Motor neuron (in vitro differentiated cells): ENCODE measurements at places on chromosomes 16 and 17.
A peak's percentile ranks its signal among the peaks of the same experiment; 100 is the strongest.

- no peak for ATAC-seq
Measured at GRCh38 chr17:51997723-51998122, 160.8 kb downstream of the CA10 start.

GRCh38 chr17:27608328-27609230 lies 22.4 kb upstream of the LGALS9 start:
- ATAC-seq = no peak

DNA sequence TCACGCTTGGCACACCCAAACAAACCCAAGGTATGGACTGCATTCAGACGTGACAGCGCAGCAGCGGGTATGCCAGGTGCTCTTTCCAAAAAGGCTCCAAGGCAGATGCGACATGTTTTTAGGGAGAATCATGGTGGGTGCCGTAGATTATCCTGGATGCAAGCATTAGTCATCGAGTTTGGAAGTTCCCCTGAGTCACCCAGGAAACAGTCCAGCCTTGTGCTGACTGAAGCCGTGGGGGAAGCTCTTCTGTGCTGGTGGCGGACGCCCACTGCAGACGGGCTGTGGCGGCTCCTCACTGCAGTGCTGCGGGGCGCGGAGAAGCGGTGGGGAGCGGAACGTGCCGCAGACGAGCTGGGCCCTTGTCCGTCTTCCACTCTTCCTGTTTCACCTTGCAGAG lies 13.9 kb downstream of the JPT2 start:
- ATAC-seq = no peak

DNA sequence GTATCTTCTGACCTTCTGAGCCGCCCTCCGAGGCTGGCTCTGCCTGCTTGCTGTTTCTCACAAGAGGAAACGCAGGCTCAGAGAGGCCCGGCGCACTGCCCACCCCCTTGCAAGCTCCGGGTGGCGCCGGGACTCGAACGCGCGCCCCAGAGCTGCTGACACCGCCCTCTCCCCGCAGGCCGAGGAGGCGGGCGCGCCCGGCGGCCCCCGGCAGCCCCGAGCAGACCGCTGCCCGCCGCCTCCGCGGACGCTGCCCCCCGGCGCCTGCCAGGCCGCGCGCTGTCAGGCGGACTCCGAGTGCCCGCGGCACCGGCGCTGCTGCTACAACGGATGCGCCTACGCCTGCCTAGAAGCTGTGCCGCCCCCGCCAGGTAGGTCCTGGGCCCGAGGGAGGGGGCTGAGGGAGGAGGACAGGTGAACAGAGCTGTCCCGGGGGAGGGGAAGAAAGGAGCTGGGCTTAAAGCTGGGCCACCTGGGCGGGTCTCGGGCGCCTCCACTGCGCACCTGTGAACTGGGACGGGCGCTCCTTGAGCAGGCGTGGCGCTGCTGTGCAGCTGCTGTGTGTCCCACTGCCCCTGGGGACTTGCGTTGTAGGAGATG lies 18.2 kb downstream of the WFDC1 start:
- peak; percentile 18 for ATAC-seq

GRCh38 chr17:76527430-76528111 lies 9.9 kb downstream of the CYGB start:
- peak; percentile 77 for ATAC-seq

DNA sequence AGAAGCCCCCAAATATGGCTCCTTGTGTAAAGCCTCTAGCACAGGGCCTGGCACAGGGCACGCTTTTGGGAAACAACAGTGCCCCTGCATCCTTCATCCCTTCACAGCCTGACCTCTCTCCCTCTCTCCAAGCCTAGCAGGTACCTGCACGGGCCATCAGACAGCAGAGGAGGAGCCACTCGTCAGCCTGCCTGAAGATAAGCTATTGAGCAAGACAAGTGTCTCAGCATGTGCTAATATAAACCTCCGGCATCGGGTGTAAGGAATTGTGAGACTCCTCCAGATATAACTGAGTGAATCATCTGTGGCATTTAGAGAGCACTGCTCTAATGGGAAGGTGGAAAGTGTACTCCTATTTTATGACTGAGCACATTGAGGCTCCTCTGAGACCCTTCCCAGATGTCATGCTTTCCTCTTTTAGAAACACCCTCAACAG lies 38.3 kb downstream of the TBX4 start:
- ATAC-seq = no peak

- no peak for ATAC-seq
Measured at GRCh38 chr16:9847146-9847545, 335.1 kb downstream of the GRIN2A start.

DNA sequence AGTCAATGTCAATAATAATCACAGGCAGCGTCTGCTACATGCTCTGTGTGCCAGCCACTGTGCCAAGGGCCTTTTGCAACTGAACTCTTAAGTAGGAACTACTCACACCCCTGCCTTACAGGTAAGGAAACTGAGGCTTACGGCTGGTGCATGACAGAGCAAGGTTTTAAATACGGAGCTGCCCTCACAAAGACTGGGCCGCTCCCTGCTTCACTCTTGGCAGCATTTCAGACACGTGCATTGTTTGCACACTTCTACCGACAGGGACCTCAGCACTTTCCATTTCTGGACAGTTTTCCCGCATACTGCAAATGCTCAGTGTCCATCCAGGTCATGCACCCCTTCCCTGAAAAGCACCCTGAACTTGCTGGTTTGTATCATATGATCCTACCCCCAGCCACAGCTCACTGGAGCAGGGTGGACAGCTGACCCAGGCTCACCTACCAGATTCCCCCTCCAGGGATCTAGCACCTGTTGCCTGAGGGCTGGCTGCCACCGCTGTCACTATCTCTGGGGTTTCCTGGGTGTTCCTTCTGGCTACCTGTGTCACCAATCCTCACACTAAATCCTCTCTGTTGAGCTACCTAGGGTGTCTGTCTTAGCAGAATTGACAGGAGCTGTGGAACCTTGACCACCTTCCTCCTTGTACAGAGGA lies 142.9 kb downstream of the C16orf78 start:
- no peak for ATAC-seq

DNA sequence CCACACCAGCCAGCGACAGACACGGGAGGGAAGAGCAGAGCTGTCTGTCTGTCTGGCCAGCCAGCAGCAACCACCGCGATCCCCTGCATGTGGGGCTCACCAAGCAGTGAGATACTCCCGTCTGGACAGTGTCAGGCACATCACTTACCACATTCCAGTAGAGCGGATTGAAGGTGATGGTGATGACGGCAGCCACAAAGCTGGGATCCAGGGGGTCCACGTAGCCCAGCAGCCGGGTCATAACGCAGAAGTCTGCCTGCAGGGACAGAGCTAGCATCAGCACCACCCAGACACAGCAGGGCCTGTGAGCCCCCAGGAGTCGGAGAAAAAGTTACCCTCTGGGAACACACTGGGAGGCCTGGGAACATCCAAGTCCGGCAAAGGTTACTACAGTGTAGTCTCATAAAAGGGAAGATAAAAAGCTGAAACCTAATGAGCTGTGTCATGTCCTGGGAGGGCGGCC lies 14.7 kb downstream of the PEMT start:
- no peak for ATAC-seq

DNA sequence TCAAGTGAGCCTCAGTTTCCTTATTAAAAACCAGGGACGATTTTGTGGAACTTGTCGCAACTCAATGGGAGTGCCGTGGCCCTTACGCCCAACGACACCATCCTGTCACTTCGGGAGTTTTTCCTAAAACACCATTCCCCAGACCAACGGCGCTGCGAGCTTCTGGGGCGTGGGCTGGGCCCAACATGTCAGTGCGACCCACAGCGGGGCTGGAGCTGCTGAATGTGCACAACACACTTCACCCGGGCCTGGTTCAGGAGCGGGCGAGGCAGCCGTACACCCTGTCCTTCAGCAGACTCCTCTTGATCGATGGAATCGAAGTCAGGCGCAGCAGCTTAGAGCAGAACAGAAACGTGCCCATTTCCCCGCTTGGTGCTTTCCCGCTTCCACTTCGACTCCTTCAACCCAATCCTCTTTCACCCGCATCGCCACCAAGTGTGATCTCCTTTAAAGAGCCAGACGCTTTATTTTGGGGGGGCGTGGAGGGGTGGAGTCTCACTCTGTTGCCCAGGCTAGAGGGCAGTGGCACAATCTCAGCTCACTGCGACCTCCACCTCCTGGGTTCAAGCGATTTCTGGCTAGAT lies 13.2 kb upstream of the SLC7A5 start:
- ATAC-seq = no peak

- ATAC-seq = peak; percentile 72
Measured at GRCh38 chr17:29722411-29723198, 99.9 kb upstream of the CORO6 start.

DNA sequence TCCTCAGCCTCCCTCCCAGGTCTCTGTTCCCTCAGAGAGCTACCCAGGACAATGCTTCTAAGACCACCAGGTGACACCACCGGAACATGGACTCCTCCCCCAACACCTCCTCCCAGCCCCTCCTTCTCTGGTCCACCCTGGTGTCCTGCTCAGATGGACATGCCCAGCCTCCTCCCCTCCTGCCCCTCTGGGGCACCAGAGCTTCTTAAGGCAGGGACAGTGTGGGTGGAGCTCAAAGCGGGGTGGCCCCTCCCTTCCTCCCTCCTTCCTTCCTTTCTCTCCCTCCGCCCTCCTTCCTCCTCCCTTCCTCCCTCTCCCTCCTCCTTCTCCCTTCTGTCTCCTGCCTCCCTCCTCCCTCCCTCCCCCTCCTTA lies 22.7 kb downstream of the TRPV3 start:
- ATAC-seq = peak; percentile 62

DNA sequence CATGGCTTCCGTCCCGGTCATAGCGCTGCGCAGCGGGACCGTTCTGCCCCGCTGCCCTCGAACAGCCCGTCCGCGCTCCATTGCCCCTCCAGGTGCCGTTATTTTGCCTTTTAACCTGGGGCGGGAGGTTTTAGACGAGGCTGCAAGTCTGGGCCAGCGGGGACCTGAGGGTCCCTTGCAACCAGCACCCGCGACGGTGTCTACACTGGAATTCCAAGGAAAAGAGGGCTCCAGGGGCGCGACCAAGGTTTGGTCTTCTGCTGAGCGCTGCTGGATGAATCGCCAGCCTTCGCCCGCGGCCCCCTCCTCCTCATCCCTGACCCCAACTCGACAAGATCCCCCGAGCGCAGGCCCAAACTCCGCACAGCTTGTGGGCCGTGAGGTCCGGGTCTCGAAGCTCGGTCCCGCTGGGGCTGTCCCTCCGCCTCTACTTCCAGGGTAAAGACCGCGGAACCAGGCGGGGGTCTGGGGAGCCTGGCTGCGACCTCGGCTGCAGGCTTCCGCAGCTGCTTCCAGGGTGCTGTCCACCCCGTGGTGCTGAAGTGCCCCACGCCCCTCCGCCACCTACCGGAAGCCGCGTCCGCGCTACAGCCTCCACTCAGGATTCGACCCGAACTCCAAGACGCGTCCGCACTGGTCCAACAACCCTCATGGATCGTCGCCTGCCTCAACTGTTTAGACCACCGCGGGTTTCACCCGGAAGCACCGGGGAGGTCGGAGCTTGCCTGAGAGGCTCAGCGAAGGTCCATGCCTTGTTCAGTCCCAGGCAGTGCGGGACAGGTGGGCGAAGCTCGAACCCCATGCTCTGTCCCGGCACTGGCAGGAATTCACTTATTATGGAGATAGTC lies 10.1 kb upstream of the CA4 start:
- peak; percentile 11 for ATAC-seq

- ATAC-seq = no peak
Measured at GRCh38 chr17:8880466-8880865, 13.0 kb upstream of the PIK3R6 start.

DNA sequence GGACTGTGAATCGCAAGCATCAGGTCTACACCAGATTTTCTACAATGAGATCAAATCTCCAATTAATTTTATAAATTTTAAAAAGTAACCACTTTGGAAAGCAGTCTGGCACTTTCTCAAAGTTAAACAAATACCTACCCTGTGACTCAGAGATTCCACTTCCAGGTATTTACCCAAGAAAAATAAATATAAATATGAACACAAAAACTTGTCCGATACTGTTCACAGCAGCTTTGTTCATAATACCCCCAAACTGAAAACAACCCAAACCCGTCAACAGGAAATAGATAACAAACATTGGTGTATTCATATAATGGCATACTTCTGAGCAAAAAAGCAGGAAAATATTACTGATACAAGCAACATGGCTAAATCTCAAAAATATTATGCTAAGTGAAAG lies 12.1 kb downstream of the ZDHHC7 start:
- ATAC-seq = no peak

DNA sequence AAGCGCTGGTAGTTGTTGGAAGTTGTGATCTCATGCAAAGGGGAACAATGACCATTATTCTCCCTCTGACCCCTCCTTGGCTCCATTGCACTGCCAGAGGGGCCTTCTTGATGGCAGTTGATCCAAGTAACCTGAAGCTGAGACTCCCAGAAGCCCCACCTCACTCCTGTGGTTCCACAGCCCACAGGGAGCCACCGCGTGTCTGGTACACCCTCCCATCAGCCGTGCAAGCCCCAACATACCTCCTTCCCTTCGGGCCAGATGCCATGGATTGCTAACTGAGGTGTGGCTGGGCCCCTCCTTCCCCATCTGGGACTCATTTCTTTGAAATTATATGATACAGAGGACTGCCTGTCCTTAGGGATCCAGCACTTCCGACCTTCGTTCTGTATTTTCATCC lies 17.8 kb downstream of the SAP30BP start:
- no peak for ATAC-seq

- no peak for ATAC-seq
Measured at GRCh38 chr16:72987480-72987901, 60.4 kb downstream of the ZFHX3 start.

DNA sequence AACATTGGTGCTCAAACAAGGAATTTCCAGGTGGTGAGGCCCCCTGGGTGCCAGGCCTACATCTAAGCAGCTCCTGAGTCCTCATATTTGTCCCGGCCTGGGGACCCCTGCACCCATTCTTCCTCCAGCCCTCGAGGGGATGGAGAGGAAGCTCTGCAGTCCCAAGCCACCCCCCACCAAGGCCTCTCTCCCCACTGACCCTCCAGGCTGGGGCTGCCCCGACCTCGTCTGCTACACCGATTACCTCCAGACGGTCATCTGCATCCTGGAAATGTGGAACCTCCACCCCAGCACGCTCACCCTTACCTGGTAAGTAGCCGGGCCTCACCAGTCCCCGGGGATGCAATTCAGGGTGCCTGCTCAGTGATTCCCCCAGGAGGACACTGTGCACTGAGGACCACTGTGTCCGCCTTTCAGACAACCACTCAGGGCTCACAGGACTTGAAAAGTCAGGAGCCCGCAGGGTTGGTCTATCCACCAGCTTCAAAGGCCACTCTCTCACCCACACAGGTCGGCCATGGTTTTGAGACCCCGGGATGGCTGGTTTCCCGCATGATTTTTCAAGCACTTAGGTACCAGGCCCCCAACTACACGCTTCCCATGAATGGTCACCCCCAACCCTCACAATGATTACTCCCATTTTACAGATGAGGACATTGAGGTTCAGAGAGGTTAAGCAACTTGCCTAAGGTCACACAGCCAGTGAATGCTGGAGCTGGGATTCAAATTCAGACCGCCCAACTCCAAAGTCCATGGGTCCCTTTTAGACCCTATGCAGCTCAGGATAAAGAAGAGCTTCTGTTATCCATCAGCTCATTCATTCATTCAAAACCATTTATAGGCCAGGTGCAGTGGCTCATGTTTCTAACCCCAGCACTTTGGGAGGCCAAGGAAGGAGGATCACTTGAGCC lies 32.4 kb downstream of the IL21R start:
- ATAC-seq = no peak

DNA sequence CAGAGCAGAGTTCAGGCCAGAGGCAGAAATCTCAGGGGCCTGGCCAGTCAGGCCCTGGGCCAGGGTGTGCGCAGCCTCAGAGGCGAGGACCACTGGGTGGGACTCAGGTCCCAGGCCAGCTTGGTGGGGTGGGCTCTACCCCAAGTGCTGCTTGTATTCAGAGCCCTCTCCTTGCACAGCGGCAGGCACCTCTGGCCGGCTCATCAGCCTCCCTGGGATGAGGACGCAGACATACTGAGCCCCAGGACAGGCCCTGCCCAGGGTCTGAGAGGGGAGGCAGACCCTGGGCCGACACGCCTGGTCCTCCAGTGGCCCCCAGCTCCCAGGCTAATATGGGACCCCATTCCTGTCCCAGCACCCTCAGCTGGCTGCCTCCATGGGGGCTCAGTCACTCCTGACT lies 7.6 kb upstream of the IL27 start:
- no peak for ATAC-seq
